ENCODE measurements at places on chromosomes 12 and 14.
A peak's percentile ranks its signal among the peaks of the same experiment; 100 is the strongest.

DNA sequence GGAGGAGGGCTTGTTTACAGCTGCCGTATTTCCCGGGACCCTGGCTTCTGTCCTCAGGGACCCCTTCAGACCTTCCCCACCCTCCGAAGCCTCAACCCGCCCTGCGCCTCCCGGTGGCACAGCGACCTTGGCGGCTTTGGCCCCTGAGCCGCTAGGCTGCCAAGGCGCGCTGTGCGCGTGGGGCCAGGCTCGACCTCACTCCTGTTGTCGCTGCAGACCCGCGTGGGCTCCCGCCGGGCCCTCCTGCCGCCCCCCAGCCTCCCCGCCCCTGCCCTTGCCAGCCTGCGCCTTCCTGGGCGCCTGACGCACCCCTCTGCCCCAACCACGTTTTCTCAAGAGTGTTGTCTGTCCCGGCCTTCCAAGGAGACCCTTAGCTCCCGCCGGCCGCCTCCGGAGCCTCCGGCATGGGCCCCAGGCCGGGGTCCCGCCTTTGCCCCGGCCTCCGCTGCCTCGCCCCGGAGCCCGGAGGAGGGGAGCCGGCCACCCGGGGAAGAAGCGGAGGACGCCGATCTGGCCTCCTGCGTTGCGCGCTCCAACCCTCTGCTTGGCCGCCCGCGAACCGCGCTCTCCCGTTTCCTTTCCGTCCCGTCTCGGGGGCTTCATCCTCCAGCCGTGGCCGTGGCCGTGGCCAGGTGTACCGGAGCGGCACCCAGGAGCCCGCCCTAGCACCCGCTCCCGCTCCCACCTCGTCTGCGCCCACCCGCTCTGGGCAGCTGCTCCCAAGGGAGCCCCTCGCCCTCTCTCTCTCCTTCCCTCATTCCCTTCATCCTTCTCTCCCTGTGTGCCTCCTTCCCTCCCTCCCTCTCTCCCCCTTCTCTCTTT, 19.9 kb downstream of the PPP2R5C start:
- no peak for DNase-seq

- DNase-seq = no peak
These were observed 56.2 kb downstream of the CCNK start for GRCh38 chr14:99537399-99537798.

GRCh38 chr12:129607301-129607700, 296.5 kb downstream of the TMEM132D start:
- no peak for DNase-seq

DNA sequence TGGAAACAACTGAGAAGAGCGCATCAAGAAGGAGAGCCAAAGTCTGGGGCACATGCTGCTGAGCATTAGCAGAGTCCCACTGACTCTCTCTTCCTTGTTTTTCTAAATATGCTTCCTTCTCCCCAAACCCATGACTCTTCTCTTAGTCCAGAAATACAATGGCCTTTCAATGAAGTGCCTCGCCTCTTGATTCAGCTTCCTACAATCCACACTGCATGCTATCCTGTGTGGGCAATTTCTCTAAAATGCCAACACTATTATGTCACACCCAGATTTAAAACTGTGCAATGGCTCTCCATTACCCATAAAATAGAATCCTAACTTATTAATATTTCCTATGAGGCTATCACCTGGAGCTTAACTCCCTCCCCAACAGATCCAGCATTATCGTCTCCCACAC, 198.6 kb downstream of the RPAP3 start:
- no peak for DNase-seq

DNA sequence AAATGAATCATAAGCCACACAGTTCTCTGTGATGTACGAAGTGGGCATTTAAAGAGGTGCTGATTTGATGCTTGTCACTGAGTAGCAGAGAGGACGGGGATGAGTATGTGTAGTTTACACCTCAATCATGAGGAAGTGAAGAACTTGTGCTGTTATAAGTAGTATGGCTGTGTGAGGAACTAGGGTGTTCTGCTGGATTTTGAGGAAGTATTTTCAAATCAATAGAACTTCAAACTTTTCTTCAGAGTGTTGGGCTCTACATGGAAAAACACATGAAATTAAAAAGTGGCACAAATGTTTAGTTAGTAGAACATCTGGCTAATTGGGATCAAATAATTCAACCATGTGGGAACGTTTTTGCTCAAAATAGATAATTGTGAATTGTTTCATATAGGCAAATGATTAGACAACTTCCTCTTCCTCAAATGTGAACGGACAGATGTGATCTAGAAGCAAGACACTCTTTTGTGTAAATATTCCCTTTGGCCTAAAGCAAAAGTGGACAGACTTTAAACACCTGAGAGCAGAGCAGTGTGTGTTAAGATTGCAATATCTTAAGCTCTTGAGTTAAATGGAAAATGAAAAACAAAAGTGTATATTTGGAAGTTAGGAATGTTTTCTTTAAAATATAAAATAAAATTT, 168.5 kb downstream of the NAV3 start:
- peak; percentile 79 for DNase-seq

DNA sequence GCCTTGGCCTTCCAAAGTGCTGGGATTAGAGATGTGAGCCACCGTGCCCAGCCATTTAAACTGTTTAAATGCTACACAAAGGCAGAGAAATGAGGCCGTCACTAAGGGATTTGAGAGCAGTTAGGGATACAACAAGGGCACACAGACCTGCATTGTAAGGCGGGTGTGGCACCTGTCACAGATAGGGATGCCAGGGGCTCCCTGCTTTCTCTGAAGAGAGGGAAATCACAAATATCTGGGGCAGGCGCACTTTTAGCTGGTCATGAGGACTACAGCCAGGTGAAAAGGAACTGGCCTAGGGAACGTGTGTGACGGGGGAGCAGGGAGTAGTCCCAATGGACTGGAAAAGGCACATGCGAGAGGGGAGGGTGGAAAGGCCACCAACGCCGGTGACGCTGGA, 9.7 kb downstream of the SSH1 start:
- no peak for DNase-seq

GRCh38 chr12:115146453-115146852, 462.5 kb upstream of the TBX3 start:
- no peak for DNase-seq

GRCh38 chr14:23694085-23694948, 58.2 kb downstream of the DHRS2 start:
- DNase-seq = peak; percentile 65

- no peak for DNase-seq
These were observed 14.1 kb downstream of the OSBPL8 start for GRCh38 chr12:76545486-76545885.

GRCh38 chr14:31945074-31945613, 132.0 kb upstream of the ARHGAP5 start:
- DNase-seq = no peak

DNA sequence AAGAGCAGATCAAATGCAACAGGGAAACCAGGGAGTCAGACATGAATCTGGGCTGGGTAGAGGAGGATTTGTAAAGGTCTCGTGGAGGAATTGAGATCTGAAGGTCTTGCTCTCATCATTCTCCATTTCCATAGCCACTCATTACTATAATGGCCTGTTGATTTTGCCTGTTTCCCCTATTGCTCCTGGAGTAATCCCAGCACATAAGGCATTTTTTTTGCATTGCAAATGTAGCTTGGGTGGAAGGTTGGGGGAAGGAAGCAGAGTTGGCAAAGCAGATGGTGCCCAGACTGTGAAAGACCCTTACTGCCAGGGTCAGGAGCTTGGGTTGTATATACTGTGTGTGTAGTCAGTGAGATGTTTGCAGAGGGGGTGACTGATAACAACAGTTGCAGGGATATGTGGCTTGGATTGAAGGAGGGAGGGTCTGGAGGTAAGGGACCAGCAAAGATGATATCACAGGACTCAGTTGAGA, 116.0 kb downstream of the TTC6 start:
- no peak for DNase-seq

- no peak for DNase-seq
These were observed 14.6 kb downstream of the CDKN3 start for GRCh38 chr14:54411371-54411770.

DNA sequence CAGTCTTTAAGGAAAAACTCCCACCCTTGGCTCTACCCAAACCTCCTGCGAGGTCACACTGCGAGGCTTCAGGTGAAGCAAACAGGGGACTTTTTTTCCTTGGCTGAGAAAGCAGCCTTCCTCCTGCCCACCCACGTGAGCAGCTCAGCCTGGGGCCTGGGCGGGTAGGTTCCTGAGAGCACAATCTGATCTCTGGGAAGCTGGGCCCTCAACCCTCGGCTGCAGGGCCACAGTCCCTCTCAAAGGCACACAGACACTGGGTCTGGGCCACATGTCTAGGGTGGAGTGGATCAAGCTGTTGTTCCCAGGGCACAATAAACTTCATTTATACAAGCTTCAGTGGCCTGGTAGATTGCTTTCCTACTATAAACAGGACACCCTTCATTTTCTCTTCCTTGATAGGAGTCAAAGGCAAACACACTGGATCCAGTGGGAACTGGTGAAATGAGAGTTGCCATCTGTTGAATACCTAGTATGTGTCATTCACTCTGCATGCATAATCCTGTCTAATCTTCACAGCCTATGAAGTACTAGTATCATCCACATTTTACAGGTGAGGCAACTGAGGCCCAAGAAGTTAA, 41.3 kb upstream of the PNMA1 start:
- no peak for DNase-seq

DNA sequence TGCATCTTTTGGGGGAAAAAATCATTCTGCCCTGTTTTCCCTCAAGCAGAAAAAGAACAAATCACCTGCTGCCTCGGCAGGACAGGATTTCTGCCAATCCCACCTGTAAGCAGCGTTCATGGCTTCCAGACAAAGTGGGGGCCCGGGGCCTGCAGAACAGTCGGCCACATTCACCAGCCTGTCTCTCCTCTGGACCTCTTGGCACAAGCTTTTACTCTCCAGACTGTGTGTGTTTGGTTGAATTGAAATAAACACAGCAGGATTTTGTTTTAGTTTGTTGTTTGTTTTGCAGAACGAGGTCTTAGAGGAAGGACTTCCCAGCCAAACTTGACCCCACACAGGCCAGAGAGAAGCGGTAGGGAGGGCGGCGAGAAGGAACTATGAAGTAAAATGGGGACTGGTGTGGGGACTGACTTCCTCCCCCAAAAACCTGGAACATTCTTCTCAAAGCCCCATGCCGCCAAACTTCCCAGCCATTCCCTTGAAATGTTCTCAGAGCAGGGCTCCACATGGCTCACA, 41.7 kb upstream of the FOS start:
- no peak for DNase-seq

GRCh38 chr14:51463461-51463860, 188.2 kb upstream of the FRMD6 start:
- DNase-seq = no peak

- no peak for DNase-seq
These were observed at the start of gene ZDHHC22 for GRCh38 chr14:77141214-77142004. Gene ZDHHC22 (minus strand): TSS chr14:77141791. CDS start chr14:77139738, 2,053 bp downstream.

DNA sequence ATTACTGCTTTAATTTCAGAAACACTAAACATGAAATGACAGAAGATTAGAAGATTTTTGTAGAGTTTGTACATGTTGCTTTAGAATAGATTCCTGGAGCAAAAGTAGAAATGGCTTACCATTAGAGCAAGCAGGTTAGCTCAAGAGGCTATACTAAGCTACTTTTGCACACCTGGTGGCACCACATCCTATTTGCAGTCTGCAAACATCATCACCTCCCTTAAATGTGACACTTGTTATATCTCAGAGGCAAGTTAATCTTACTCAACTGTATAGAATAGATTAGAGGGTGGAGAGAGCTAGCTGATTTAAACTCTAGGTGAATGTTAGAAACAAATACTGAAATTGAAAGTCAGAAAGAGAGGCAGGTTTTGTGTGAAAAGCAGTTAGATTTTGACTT, 30.7 kb upstream of the OR4E1 start:
- DNase-seq = no peak

DNA sequence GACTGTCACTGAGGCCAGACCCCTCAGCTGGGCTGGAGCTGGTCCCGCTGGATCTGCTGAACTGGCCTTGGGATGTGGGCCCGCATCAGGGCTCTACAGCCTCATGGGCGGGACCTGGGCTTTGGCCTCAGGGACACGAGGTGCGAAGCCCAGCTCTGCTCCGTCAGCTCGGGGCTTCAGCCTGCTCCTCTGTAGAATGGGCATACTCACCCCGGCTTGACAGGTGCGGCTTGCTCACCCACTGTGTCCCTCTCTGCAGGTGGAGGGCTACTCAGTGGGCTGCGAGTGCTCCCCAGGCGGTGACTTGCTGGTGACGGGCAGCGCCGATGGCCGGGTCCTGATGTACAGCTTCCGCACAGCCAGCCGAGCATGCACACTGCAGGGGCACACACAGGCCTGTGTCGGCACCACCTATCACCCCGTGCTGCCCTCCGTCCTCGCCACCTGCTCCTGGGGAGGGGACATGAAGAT, 57.6 kb downstream of the BEGAIN start:
- no peak for DNase-seq

- no peak for DNase-seq
These were observed 6.4 kb downstream of the FKBP4 start for GRCh38 chr12:2801044-2801783.

DNA sequence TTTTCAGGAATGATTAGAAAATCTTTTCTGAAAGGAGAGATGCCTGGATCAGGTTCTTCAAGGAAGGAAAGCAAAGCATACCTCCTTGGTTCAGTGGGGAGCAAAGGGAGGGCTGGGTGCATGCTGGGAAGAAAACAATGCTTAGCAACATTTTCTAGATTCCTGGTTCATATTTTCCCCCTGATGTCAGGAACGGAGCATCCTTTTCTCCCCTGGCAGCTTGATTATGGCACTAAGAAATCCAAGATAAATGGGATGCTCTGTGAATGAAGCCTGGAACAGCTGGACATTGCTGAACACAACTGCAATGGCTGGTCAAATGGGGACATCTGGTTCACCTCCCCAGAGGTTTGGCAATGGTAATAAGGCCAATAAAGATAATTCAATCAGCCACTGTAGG, 50.9 kb downstream of the KCNA5 start:
- DNase-seq = no peak

DNA sequence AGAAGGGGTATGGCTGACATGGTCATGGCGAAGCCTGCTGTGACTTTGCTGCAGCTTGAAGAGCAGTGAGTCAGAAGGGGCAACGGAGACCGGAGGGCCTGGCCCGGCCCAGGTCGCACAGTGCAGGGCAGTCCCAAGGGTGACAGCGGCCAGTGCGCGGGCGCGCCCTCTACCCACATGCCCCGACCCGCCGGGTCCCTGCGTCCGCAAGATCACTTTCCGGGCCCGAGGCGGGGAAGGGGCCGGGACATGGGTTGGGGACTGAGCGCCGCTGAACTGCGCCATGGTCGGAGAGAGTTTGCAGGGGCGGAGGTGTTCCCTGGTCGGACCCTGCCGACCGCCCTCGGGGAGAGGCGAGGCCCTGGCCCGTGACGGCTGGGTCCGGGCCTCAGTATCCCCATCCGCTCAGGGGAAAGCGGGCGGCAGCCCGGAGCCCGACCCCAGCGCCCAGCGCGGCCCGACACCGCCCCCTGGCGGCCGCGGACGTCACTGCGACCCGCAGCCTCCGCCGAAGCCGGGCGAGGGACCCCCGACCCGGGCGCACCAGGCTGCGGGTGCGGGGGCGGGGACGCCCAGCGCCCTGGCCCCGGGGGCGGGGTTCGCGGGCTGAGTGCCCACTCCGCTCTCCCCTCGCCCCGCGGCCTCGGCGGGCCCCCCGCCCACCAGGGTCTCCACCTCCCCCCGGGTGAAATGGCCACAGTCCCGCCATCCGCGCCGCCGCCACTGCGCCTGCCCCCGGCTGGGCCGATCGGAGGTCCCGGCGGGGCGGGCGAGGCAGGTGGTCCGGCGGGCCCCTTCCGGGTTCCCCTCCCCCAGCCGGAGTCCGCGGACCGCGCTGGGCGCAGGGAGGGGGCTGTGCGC, 7.2 kb upstream of the ANKRD9 start:
- peak; percentile 72 for DNase-seq

GRCh38 chr14:88411039-88411438, 25.6 kb downstream of the SPATA7 start:
- DNase-seq = no peak

- no peak for DNase-seq
These were observed 9.1 kb downstream of the HEATR5A start for GRCh38 chr14:31411218-31411727.

- no peak for DNase-seq
These were observed 392.9 kb upstream of the FOXG1 start for GRCh38 chr14:28373721-28374120.
